Stimulated activated CD8-positive, alpha-beta memory T cell treated with anti-CD3 and anti-CD28 coated beads, Interleukin-15, amount 100 ng/mL, for 24 hours (primary cell): ENCODE measurements at places on chromosomes 1 and 21.

GRCh38 chr1:28122183-28122582 lies 33.8 kb upstream of the EYA3 start:
- no peak for DNase-seq

DNA sequence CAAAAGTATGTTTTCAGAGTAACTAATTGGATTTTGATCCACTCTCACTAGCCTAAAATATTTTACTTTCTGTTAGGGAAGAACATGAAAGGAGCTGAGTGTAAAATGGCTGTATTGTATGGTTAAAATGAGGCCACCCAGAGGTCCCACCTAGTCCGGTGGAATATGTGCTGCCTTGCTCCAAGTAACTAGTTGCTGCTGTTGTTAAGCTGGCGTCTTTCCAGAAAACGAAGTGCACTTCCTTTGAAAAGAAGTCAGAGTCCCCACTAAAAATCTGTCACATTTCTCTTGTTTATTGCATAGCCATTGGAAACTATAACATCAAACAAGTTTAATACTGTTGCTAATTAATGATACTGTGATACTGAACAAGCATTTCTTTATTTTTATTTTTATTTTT lies 3.2 kb downstream of the SLC25A33 start:
- no peak for DNase-seq

- DNase-seq, result no peak
These were observed 207.5 kb downstream of the SETD4 start for GRCh38 chr21:35852820-35853219.

DNA sequence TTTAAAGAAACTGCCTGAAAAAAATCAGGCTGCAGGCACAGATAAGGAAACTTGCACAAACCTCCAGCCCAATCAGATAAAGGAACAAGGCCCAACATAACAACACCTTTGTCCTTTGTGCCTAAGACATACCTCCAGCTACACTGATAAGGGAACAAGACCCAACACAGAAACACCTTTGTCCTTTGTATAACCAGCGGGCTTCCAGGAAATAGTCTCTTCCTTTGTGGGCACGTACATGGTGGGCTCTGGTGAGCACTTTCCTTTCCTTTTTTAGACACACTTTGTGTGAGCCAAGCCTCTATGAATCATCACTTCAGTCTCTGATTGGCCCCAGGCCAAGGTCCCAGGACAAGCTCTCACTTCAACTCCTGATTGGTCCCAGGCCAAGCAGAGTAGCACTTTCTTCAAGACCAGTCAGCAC lies 23.6 kb downstream of the ZNF670 start:
- DNase-seq, result no peak

DNA sequence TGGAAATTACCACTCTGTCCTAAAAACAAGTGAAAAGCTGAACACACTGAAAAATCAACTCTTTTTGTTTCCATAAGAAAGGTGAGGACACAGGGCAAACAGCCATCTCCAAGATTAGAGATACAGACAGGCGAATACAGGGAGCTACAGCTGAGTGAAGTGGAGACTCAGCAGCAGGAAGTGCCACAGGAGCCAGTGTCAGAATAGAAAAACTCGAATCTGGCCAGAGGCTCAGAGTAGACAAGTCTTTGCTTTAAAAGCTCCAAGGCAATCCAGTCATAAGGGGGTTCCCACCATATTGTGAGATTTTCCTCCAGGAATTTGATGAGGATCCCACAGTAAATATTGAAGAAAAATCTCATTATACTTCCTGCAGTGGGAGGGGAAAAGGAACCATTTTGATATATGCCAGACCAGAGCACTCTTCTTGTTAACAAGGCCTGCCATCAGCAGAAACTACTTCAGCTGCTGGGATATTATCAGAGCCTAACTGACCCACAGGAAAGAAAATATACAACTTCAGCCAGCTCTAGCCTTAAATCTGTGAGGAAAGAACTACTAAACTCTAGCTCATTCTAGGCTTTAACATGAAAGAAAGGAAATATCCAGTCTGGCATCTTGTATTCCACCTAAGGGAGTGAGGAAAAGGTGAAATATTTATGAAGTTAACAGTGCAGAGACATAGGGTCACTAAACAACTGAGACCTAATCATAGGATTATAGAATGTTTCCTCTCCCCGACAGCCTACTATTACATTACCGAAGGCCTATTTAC lies 256.2 kb upstream of the OLFM3 start:
- DNase-seq, result no peak

DNA sequence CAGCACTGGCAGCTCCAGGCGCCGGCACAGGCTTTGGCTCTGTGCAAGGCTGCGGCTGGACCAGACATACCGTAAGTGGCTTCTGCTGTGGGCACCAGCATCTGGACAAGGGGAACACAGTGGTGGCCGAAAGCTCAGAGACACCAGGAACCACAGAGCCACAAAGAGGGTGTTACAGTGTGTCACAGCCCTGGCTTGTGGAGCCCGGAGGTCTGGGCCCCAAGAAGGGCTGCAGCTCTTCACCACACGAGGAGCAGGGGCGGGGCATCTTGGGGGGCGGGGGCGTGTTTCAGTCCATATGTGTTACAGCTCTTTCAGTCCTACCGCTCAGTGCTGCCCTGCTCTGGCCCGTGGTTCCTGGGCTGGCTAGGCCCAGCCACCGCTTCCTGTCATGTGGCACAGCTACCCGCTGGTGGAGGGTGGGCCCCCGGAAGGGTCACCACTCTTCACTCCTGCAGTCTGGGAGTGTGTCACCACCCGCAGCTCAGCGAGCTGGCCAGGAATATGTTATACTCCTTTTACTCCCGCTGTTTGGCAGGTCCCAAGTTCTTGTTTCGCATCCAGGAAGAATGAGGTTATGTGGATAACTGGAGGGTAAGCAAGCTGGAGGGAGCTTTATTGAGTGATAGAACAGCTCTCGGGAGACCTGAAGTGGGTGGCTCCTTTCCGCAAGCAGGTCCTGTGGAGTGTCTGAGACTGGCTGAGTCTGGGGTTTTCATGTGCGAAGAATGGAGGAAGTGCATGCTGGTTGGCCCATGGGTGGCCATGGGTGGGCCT lies 3.3 kb upstream of the LSM10 start:
- no peak for DNase-seq
